A549 treated with DMSO at 1 μM for 4 hours (cell line): ENCODE measurements at places on chromosomes 5 and 9. TPM values are rescaled to one million over a fixed set of nuclear protein-coding genes. Genes with fewer than 3 reads are reported as not detected.

Gene TXNDC8
- not detected in 5 replicates for total RNA-seq

Gene IFNA10
- total RNA-seq, result not detected in 5 replicates

Gene SHOC1
- total RNA-seq, result 0.07 TPM in 1 of 5 replicates, not detected in the others

Gene GLDC
- total RNA-seq, result 12.3 to 14.9 TPM (median 14.7 TPM) in 5 replicates

Gene GPRIN1
- 7.3 to 10.3 TPM (median 9.4 TPM) in 5 replicates for total RNA-seq

Gene DOK3
- 3.3 to 7.5 TPM (median 4.3 TPM) in 5 replicates for total RNA-seq

Gene NAIF1
- total RNA-seq, result 4.3 to 8.2 TPM (median 7.0 TPM) in 5 replicates

Gene FREM1
- total RNA-seq, result not detected in 5 replicates

Gene SPINK7
- not detected in 5 replicates for total RNA-seq

Gene SPINK13
- not detected in 5 replicates for total RNA-seq

Gene GABRA6
- total RNA-seq, result not detected in 5 replicates

Gene IFNB1
- total RNA-seq, result not detected in 5 replicates

Gene OR13F1
- not detected in 5 replicates for total RNA-seq

Gene ANKRD31
- 0.05 to 0.08 TPM (median 0.08 TPM) in 5 replicates for total RNA-seq

Gene MOB3B
- 6.9 to 9.4 TPM (median 7.9 TPM) in 5 replicates for total RNA-seq

Gene SLC6A18
- total RNA-seq, result not detected in 5 replicates
